Naive thymus-derived CD8-positive, alpha-beta T cell (primary cell): ENCODE measurements at places on chromosomes 12 and 14. TPM values are rescaled to one million over a fixed set of nuclear protein-coding genes. Genes with fewer than 3 reads are reported as not detected.
A peak's percentile ranks its signal among the peaks of the same experiment; 100 is the strongest.

DNA sequence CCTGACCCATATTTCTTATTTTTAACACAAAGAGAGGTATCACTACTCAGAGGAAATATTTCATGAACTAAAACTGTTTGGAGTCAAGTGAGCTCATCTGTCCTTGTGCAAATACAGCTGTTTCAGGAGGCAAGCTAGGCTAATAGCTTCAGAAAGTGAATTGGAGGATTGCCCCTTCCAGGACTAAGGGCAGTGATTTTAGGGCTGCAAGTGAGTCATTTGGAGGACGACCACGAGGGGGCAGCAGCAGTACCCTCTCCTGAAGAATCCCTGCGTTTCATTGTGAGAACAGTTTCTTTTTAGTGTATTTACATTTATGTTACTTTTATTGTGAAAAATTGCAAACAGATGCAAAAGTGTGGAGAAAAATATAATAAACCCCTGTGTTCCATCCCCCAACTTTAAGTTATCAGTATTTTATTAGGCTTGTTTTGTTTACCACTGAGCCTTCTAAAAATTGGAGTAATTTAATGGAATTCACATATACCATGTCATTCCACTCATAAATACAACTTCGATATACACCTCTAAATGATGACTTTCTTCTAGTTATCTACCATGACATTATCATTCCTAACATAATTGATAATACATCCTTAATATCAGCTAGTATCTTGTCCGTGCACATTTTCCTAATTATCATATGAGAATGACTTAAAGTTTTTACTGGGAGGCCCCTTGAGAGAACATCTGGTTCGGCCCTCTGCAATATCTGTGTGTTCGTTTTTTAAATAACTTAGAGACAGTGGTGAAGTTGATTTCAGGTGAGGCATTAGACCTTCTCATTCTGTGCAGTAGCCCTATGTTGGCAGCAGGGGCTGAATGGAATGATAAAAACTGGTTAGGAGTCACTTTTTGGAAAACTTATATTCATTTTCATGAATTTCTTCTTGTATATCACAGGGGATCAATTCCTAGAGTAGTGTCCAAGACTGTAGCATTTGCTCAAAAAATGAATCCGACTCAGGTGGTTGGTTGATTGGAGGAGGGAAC lies 13.7 kb downstream of the FOXJ2 start:
- peak; percentile 82 for DNase-seq
- peaks cover 10% of the 10 kb centered on the region for H3K4me1 ChIP-seq
- peak overlapping the region; percentile 74 for H3K27ac ChIP-seq
- H3K4me3 ChIP-seq: no peak overlapping the region
- H3K27me3 ChIP-seq: no peaks in the 10 kb centered on the region

- DNase-seq: no peak
- no peaks in the 10 kb centered on the region for H3K36me3 ChIP-seq
- peaks cover 3% of the 10 kb centered on the region for H3K27me3 ChIP-seq
- peaks cover 8% of the 10 kb centered on the region for H3K4me1 ChIP-seq
- H3K27ac ChIP-seq: no peak overlapping the region
These were observed 27.2 kb upstream of the PTPRB start for GRCh38 chr12:70664465-70664881.

The NAV3 gene
- not detected for polyA plus RNA-seq

The NXPH4 gene
- not detected for polyA plus RNA-seq

DNA sequence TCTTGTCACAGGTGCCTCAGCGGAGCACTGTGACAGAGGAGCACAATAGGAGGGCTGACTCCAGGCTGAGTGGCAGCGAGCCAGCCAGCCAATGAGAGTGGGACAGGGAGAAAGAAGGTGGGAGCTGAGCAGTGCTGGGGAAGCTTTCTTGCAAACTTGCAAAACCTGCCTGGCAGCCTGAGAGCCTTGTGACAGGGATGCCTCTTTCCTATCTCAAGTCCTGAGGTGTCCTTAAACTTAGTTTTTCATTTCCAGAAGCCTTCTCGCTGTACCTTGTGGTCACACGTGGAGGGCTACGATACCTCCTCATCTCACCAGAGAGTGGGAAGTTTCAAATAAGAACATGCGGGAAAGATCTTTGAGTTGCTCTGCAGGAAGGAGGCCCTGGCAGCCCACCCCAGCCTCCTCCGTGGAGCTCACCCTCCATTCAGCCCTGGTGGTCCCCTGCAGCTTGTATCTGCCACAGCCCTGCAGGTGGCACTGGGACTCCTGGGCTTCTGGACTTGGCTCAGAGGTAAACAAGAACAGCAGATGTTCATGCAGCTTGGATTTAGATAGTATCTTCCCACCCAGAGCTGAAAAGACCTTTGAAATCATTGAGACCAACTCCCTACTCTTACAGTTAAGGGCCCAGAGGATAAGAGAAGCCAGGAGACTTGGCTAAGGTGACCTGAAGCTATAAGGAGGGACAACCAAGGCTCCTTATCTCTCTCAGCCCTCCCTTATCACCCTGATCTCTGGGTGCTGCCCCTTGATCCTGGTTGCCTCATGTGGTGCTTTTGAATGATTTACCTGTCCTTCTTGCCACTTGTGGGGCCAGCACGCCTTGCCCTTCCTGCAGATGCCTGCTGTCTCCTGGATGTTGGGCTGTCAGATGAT lies 153.5 kb upstream of the MAX start:
- DNase-seq: no peak
- no peaks in the 10 kb centered on the region for H3K27me3 ChIP-seq
- no peak overlapping the region for H3K4me3 ChIP-seq
- no peaks in the 10 kb centered on the region for H3K36me3 ChIP-seq

GRCh38 chr14:37284760-37285159 lies 87.0 kb downstream of the MIPOL1 start:
- no peak overlapping the region for H3K4me3 ChIP-seq
- no peaks in the 10 kb centered on the region for H3K4me1 ChIP-seq
- no peaks in the 10 kb centered on the region for H3K27me3 ChIP-seq

DNA sequence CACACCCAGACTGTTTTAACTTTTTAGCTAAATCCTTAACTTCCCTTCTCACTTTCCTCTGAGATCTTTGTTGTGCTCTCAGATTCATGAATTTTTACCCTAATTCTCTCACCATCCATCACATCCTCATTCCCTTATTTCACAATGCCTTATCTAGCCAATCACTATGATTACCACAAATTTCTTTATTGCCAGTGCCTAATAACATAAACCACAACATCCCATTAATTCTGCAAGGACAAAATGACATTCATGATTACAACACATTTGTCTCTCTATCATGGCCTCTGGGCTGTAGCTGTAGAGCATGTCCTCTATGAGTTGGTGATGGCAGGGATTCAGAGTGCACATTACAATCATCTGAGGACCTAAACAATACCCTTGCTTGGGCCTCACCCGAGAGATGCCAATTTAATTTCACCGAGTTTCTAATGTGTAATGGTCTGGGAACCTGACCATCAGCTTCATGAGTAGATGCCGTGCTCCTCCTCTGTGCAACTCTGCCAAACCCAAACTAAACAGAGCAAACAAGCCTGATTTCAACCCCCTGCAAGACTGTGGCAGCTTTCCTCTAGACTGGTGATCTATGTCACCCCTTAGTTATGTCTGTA lies 99.3 kb downstream of the SPTSSA start:
- no peak overlapping the region for H3K27ac ChIP-seq
- no peaks in the 10 kb centered on the region for H3K4me1 ChIP-seq
- H3K4me3 ChIP-seq: no peak overlapping the region
- DNase-seq: no peak
- H3K36me3 ChIP-seq: no peaks in the 10 kb centered on the region

GRCh38 chr14:89730687-89731086 lies 223.8 kb downstream of the EFCAB11 start:
- H3K36me3 ChIP-seq: no peaks in the 10 kb centered on the region
- peaks cover 42% of the 10 kb centered on the region for H3K4me1 ChIP-seq
- no peak for DNase-seq
- no peaks in the 10 kb centered on the region for H3K27me3 ChIP-seq
- no peak overlapping the region for H3K4me3 ChIP-seq
- H3K27ac ChIP-seq: peak overlapping the region; percentile 51

DNA sequence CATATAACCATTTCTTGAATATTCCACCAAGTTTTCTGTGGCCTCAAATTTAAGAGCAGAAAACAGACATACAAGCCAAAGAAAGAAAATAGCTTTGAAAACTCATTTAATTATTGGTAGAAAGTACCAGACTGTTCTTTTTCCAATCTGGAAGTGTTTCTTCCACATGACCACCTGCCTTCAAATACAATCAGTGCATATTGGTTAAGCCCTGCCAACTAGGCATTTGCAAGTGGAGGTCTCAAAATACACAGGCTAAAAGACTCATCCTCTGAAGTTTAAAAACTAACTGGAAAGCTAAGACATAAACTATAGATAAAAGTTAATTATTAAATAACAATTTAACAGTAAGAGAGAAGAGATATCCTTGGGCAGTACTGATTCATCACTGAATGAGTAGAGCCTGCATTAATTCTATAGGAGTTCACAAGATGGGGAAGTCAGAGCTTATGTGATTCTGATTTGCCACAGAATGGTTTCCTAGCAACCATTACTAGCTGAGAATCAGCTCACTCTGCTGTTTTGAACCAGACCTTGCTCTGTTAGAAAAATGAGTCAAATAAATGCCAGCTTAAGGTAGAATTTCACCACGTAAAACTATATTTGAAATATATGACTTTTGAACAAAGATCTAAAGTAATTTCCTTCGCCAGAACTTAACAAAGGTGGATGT lies 433.8 kb downstream of the FUT8 start:
- peak overlapping the region; percentile 90 for H3K4me3 ChIP-seq
- H3K4me1 ChIP-seq: peaks cover 41% of the 10 kb centered on the region
- no peaks in the 10 kb centered on the region for H3K27me3 ChIP-seq
- no peaks in the 10 kb centered on the region for H3K36me3 ChIP-seq

The AKAP5 gene
- 0.05 TPM for polyA plus RNA-seq

DNA sequence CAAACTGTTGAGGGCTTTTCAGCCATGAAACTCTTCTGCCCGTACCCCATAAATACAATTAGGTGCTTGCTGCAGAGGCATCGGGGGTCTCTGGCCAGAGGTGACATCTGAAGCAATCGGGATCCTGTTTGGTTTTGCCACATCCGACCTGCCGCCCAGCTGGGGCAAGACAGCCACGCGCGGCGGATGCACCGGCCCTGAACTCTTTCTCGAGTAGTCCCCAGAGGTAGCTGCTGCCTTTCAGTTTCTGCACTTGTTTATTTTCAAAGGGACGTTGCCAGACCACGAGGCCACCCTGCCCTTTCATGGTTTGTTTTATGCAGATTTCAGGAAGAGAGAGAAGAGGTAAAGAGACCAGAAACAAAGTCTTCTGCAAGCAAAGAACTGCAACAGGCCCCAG lies 10.6 kb upstream of the MLXIP start:
- H3K4me3 ChIP-seq: peak overlapping the region; percentile 81
- H3K27ac ChIP-seq: peak overlapping the region; percentile 91
- peaks cover 39% of the 10 kb centered on the region for H3K4me1 ChIP-seq
- no peaks in the 10 kb centered on the region for H3K36me3 ChIP-seq

- no peaks in the 10 kb centered on the region for H3K4me1 ChIP-seq
- H3K27ac ChIP-seq: no peak overlapping the region
These were observed 315.8 kb downstream of the RGS6 start for GRCh38 chr14:72247896-72248465.

DNA sequence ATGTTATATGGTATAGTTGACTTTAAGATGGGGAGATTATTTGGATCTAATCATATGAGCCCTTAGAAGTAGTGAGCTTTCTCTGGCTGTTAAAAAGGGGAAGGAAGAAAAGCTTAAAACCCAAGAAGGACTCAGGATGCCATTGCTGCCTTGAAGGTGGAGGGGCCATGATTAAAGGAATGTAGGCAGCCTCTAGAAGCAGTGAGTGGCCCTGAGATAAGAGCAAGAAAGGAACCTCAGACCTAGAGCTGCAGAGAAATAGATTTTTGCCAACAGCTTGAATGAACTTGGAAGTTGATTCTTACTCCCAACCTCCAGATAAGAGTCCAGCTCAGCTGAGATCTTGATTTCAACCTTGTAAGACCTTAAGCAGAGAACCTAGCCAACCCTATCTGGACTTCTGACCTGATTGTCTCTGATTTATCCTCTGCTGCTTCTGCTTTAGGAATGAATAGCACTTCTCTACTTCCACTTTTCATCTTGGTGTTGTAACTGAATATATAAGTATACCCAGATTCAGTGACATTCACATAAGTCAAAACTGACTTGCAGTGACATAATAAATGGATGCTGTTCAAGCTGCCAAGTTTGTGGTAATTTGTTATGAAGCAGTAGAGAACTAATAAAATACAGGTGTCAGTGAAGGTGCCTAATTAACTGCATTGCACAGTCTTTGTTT lies 33.5 kb downstream of the RAD51B start:
- H3K36me3 ChIP-seq: peaks cover 10% of the 10 kb centered on the region
- H3K27me3 ChIP-seq: no peaks in the 10 kb centered on the region
- DNase-seq: no peak
- H3K27ac ChIP-seq: no peak overlapping the region
- H3K4me3 ChIP-seq: no peak overlapping the region

The TAC3 gene
- not detected for polyA plus RNA-seq

DNA sequence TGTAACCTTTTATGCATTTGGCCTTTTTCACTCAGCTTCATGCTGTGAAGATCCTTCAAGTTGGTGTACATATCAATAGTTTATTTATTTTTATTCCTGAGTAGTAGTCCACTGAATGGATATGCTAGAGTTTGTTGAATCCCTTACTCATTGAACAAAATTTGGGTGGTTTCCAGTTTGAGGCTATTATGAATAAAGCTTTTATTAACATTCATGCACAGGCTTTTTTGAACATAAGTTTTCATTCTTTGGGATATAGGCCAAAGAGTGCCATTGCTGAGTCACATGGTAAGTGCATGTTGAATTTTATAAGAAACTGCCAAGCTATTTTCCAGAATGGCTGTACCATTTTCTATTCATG lies 59.5 kb upstream of the CAPRIN2 start:
- peaks cover 25% of the 10 kb centered on the region for H3K27me3 ChIP-seq
- no peaks in the 10 kb centered on the region for H3K4me1 ChIP-seq
- no peak for DNase-seq

GRCh38 chr12:51174501-51174900 lies 1.6 kb upstream of the TFCP2 start:
- peaks cover 4% of the 10 kb centered on the region for H3K4me1 ChIP-seq
- no peak for DNase-seq
- no peak overlapping the region for H3K27ac ChIP-seq
- H3K27me3 ChIP-seq: no peaks in the 10 kb centered on the region

The GLS2 gene
- 3.2 TPM for polyA plus RNA-seq

The TRMT5 gene
- polyA plus RNA-seq: 3.8 TPM

- H3K27ac ChIP-seq: no peak overlapping the region
- H3K4me1 ChIP-seq: no peaks in the 10 kb centered on the region
- no peaks in the 10 kb centered on the region for H3K36me3 ChIP-seq
- H3K27me3 ChIP-seq: no peaks in the 10 kb centered on the region
- no peak for DNase-seq
These were observed 30.6 kb downstream of the ABCC9 start for GRCh38 chr12:21910657-21911056.

DNA sequence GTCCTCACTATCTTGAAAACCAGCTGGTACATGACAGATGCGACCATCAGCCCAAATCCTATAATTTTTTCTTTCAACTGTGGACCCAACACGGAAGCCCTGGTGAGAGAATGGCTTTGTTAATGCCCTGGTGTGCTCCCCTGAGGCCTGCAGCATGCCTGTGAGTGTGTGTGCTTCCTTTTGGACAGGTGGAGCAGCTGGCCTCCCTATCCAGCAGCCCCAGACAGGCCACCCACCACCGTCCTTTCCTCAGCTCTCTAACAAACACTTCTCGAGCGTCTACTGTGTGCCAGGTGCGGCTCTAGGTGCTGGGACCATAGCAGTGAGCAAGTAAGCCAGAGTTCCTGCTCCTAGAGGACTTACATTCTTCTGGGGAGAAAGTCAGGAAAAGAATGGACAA lies 78.9 kb upstream of the GZMB start:
- no peak overlapping the region for H3K4me3 ChIP-seq
- H3K36me3 ChIP-seq: no peaks in the 10 kb centered on the region
- H3K27me3 ChIP-seq: peaks cover 6% of the 10 kb centered on the region
- no peaks in the 10 kb centered on the region for H3K4me1 ChIP-seq
- no peak overlapping the region for H3K27ac ChIP-seq
- no peak for DNase-seq

The MTA1 gene
- polyA plus RNA-seq: 3.6 TPM
